ENCODE measurements at places on chromosomes 6 and 20. TPM values are rescaled to one million over a fixed set of nuclear protein-coding genes. Genes with fewer than 3 reads are reported as not detected.

- no peak for DNase-seq
Observed at GRCh38 chr6:29981211-29981812, 39.0 kb downstream of the HLA-A start.

The MUC22 gene
- total RNA-seq, result not detected

The SLC17A2 gene
- not detected for total RNA-seq

- no peak for DNase-seq
Observed at GRCh38 chr6:130041594-130041993, 23.2 kb downstream of the L3MBTL3 start.

DNA sequence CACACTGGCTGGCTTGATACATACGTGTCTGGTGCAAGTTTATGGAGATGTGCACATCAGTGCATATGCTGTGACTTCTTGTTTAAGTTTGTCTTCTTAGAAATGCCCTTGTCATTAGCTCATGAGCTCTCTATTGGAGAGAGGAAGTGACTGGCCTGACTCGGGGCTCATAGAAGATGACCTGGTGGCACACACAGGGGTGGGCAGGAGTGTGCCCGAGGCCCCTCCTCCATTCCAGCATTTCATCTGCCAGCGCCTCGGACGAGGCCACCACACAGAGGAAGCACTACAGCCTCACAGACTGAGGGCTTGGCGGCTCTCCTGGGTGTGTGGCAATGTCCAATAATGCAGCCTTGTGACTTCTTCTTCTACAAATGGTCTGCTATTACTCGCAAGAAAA is 109.7 kb downstream of the FAM120B start:
- no peak for DNase-seq

DNA sequence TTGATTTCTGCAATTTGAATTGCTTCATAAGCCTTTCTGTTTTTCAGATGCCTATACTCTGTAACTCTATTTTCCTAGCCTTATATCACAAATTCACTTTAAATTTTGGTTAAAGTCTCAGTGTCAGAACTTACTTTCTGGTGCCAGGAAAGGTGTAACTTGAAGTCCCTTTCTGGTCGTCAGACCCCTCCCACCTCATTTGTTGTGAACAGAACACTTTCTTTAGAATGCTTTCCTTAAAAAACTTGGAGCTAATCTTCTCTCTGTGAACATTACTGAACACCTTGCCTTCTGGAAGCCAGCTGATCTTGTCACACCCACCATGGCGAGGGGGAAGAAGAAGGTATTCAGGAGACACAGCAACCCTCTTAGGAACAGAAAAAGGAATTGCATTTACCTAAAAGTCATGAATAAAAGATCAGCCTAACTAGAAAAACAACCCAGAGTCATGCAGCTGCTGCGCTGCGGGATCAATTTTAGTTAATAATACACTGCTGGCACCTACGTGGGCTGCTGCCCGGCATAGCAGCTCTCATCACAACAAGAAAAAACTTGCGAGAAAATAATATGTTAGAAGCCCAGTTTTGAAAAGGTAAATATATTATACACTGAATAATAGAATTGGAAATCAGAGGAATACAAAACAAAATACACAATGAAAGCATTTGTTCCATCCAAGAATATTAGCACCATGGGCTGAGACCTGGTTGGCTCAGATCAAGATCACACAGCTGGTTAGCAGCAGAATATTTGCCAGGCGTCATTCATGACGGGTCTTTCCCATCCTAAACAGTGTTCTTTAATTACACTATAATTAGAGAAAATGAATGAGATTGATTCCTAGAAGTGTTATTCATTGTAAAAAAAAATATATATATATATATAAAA is 5.8 kb upstream of the FAM217A start:
- DNase-seq, result no peak

The MYLK4 gene
- total RNA-seq, result 0.62 TPM

- DNase-seq, result no peak
Observed at GRCh38 chr20:21324126-21324525, 21.0 kb downstream of the XRN2 start.

GRCh38 chr6:109332748-109333147 is 49.5 kb downstream of the CD164 start:
- no peak for DNase-seq

The SRSF12 gene
- not detected for total RNA-seq

GRCh38 chr20:19750101-19750606 is 7.9 kb upstream of the RIN2 start:
- no peak for DNase-seq

The FOXQ1 gene
- total RNA-seq, result not detected

DNA sequence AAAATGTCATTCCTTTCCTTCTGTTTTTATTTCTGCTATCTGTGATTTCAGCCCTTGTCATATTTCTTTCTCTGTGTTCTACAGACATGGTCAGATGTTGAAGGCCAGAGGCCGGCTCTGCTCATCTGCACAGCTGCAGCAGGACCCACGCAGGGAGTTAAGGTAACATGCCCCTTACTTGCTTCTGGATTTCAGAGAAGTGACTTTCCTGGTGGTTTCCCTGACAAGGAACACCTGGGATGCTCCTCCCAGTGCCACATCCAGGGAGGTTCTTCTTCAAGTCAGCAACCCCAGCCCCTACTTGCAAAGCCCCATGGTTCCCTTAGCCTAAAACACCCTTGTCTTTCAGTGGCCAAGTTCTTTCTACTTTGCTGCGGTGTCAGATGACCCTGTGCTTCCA is 41.3 kb downstream of the CDH26 start:
- no peak for DNase-seq

The RAMACL gene
- 0.25 TPM for total RNA-seq

The TCF15 gene
- total RNA-seq, result not detected

The ZSCAN23 gene
- 1.5 TPM for total RNA-seq

DNA sequence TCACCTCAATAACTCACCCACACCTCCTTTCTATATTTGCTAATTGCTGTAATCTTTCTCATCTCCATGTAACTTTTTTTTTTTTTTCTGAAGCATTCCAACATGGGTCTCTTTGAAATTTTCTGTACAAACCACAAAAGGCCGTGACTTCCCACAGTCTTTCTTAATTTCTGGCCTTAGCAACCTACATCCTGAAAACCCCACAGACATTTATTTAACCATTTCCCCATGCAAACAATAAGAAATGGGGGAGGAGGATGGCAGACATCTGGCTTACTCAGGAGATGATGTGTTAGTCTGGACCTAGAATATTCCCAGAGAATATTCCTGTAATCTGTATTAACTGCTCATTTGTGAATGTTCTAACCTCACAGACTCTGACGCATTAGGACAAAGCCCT is 57.6 kb downstream of the MEP1A start:
- DNase-seq, result no peak

GRCh38 chr6:81929828-81930227 is 177.3 kb upstream of the TENT5A start:
- DNase-seq, result no peak

All from activated CD4-positive, alpha-beta T cell treated with anti-CD3 and anti-CD28 coated beads, Interleukin-2, amount 10 ng/mL, durations not matched to agents 7 days and 5 days (primary cell).